ENCODE measurements at places on chromosomes 7 and 10.

- no peak overlapping the region for H3K4me3 ChIP-seq
- DNase-seq: no peak
- H3K4me1 ChIP-seq: peaks cover 2% of the 10 kb centered on the region
- H3K36me3 ChIP-seq: no peaks in the 10 kb centered on the region
- H3K27ac ChIP-seq: no peak overlapping the region
- no peaks in the 10 kb centered on the region for H3K27me3 ChIP-seq
Measured at GRCh38 chr7:30309302-30309701, 24.9 kb downstream of the ZNRF2 start.

GRCh38 chr7:120852700-120853099 lies 5.2 kb downstream of the TSPAN12 start:
- peaks cover 26% of the 10 kb centered on the region for H3K27me3 ChIP-seq
- no peak for DNase-seq
- H3K36me3 ChIP-seq: no peaks in the 10 kb centered on the region
- peaks cover 8% of the 10 kb centered on the region for H3K4me1 ChIP-seq
- H3K4me3 ChIP-seq: no peak overlapping the region
- no peak overlapping the region for H3K27ac ChIP-seq

DNA sequence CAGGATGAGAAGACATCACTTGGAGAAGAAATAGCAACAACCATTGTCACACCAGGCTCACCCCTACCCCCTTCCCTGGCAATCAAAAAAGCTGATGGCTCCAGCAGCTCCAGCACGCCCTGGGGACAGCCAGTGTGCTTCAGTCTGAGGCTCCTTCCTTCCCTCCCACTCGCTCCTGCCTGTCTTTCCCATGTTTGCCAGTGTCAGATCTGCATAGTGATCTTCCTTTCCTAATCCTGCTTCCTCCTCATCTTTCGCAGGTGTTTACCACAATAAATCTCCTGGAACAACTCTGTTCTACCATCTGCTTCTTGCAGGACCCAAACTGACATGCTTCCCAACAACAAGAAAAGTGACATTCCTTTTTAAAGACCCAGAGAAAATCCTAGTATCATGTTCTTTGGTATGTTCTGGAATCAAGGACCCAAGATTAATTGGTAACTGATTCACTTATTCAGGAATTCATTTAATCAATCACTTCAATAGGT lies 57.1 kb downstream of the STEAP1B start:
- H3K27ac ChIP-seq: no peak overlapping the region
- no peaks in the 10 kb centered on the region for H3K36me3 ChIP-seq
- no peak overlapping the region for H3K4me3 ChIP-seq
- DNase-seq: no peak
- H3K27me3 ChIP-seq: no peaks in the 10 kb centered on the region
- no peaks in the 10 kb centered on the region for H3K4me1 ChIP-seq

DNA sequence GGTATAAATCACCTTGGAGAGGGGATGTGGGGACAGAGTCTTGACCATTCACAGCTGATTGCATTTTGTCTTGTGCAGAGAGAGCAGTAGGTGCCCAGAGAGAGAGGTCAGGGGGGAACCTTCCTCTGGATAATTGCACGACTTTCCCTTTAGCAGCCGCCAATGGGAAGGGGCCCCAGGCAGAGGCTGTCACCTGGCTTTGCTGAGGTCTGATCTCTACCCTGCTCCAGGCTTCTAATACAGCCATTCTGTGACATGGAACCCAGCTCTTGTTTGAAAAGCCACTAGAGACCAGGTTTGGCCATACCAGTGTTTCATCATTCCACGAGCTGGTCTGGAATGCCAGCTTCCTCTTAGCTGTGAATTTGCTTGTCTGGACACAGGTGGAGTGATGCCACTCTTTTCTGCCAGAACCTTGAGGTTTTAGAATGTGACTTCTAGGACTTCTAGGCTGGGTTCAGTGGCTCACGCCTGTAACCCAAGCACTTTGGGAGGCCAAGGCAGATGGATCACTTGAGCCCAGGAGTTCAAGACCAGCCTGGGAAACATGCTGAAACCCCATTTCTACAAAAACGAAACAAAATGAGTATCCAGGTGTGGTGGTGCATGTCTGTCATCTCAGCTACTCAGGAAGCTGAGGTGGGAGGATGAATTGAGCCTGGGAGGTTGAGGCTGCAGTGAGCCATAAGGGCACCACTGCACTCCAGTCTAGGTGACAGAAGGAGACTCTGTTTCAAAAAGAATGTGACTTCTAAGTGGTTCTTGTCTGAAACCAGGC lies 159.9 kb downstream of the CAMK1D start:
- no peaks in the 10 kb centered on the region for H3K27me3 ChIP-seq
- no peak overlapping the region for H3K27ac ChIP-seq
- H3K4me3 ChIP-seq: no peak overlapping the region
- DNase-seq: no peak
- H3K4me1 ChIP-seq: peaks cover 7% of the 10 kb centered on the region
- H3K36me3 ChIP-seq: no peaks in the 10 kb centered on the region

DNA sequence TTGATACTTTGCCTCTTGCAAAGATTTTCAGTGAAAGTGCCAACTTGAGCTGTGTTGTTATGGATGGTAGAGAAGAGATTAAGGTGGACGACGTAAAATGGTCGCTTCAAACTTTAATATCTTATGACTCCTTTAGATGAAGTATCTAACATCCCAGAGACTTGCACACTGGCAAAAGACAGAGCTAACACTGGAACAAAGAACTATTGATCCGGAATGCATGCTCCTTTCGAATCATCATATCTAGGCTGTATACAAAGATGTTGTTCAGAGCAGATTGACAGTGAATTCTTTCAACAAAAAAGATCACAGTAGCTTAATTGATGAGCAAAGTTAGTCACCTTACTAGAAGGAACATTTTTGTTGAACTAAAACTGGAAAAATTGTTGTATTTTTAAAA lies 592.7 kb downstream of the NXPH1 start:
- no peaks in the 10 kb centered on the region for H3K36me3 ChIP-seq
- no peak overlapping the region for H3K27ac ChIP-seq
- no peak for DNase-seq
- H3K4me3 ChIP-seq: no peak overlapping the region
- peaks cover 13% of the 10 kb centered on the region for H3K4me1 ChIP-seq

GRCh38 chr10:121322046-121322445 lies 276.2 kb downstream of the FGFR2 start:
- no peaks in the 10 kb centered on the region for H3K4me1 ChIP-seq
- no peak overlapping the region for H3K4me3 ChIP-seq
- H3K27ac ChIP-seq: no peak overlapping the region
- DNase-seq: no peak
- no peaks in the 10 kb centered on the region for H3K27me3 ChIP-seq
- no peaks in the 10 kb centered on the region for H3K36me3 ChIP-seq
